ENCODE measurements at places on chromosomes 5 and 9.
A peak's percentile ranks its signal among the peaks of the same experiment; 100 is the strongest.

- DNase-seq, result no peak
These were observed 835.6 kb upstream of the GRAMD2B start for GRCh38 chr5:125587631-125588030.

DNA sequence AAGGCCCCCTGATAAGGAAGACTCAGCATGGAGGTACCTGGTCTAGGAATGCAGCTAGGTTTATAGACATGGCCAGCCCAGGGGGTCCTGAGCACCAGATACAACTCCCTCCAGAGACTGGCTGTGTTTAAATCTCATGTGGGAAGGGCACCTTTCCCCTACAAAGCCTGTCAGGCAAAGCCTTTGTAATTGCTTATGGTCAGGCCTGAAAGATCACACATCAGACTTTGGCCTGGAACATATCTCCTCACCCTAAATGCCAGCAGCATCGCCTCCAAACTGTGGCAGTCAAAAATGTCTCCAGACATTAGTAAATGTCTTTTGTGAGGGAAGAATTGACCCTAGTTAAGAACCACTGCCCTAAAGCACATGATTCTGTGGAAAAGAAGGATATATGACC, 51.6 kb upstream of the MACIR start:
- DNase-seq, result no peak

DNA sequence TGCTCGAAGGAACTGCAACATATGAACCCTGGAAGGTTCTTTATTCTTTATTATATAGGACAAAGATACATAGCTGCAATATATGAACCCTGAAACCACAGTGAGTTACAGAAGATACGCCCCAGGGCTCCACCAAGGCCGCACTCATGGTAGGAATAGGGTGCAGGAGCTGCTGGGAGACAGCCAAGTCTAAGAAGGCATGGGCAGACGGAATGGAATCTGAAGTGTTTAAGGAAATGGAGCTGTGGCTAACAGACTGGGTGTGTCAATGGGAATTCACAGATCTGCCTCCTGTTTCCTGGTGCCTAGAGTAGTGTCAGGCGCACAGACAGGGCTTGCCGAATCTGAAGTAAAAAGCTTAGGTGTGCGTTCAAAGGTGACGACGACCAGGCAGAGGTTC, 286.4 kb downstream of the DENND1A start:
- DNase-seq, result no peak

DNA sequence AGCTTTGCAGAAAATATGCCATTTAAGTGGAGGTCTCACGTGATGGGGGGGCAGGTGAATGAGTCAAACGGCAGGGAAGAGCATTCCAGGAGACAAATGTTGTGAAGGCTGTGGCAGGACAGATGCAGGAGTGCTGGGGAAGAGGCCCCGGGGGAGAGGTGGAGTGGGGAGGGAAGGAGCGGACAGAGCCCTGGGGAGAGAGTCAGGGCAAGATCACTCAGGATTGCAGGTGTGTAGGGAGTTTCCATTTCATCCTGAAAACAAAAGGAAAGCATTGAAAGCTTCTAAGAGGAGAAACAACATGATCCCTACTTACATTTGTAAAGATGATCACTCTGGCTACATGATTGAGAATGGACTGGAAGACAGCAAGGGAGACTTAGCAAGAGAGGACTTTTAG, 323.3 kb downstream of the ASTN2 start:
- no peak for DNase-seq

GRCh38 chr9:136019041-136019680, 58.0 kb upstream of the UBAC1 start:
- no peak for DNase-seq

DNA sequence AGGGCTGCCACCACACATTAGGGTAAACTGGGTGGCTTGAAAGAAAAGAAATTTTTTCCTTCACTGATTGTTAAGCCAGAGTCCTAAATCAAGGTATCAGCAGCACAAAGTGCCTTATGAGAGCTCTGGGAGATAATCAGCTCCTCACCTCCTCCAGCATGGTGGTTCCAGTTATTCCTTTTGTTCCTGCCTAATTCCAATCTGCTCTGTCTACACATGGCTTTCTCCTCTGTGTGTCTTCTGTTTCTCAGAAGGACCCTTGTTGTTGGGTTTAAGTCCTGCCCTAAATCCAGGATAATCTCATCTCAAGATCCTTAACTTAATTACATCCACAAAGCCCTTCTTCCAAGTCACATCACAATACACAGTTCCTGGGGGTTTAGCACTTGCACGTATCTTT, 1352.0 kb upstream of the CDH9 start:
- DNase-seq, result no peak

GRCh38 chr5:102450313-102450990, 48.3 kb downstream of the SLCO6A1 start:
- no peak for DNase-seq

DNA sequence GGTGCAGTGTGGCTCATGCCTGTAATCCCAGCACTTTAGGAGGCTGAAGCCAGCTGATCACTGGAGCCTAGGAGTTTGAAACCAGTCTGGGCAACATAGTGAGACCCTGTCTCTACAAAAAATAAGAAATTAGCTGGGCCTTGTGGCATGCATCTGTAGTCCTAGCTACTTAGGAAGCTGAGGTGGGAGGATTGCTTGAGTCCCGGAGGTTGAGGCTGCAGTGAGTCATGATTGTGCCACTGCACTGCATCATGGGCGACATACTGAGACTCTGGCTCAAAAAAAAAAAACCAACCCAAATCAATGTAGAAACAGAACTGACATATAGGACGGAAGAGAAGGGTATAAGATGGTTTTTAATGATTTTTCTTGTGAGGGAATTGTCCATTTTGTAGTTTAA, 27.7 kb downstream of the G3BP1 start:
- no peak for DNase-seq

GRCh38 chr9:115883467-115884329, 269.9 kb upstream of the PAPPA start:
- no peak for DNase-seq

DNA sequence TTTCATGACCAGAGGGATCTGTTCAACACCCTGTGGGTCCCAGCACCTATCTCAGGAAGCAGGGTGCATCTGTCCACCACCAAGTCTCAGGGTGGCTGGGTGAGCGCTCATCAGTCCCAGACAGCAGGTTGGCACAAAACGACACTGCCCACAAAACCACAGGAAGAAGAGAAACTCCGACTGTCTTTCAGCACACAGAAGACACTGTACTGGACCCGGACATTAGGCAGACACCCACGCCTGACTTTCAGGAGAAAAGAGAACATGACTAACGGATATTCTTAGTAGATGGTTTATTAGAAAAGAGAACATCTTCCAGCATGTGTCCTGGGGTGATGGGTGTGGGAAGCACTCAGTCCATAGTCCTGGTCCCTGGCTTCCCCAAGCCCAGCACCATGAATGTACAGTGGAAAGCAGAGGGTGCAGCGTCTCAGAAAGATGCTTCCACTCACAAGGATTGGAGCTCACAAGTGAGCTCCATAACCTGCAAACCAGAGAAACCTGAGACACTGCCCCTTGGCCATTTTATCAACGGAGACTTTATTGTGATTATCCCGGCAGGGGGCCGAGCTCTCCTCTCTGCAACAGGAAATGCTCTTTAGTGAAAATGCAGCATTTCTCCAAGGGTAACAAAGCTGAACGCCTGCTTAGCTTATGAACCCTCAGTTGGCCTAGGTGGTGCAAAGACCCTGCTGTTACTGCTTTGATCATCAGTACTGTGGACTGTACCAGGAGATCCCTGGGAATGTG, 35.8 kb upstream of the LCP2 start:
- DNase-seq, result peak; percentile 57

DNA sequence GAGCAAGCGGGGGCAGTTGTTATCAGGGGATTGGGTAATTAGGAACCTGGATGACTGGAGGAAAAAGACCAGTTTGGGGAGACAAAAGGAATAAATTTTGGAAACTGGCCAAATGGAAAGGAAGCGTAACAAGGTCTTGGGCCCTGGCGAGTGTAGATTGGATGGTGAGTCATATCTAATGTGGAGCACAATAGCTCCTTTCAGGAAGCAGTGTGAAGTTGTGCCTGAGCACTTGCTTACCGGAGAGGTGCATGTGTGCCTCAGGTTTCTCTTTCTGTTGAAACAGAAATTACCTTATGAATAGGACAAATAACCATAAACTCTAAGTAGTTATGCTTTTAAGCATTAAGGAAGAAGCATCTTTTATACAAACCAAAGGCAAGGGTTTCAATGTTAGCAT, 176.4 kb downstream of the KIF4B start:
- DNase-seq, result no peak

- no peak for DNase-seq
These were observed 226.4 kb downstream of the GNA14 start for GRCh38 chr9:77421506-77422265.

DNA sequence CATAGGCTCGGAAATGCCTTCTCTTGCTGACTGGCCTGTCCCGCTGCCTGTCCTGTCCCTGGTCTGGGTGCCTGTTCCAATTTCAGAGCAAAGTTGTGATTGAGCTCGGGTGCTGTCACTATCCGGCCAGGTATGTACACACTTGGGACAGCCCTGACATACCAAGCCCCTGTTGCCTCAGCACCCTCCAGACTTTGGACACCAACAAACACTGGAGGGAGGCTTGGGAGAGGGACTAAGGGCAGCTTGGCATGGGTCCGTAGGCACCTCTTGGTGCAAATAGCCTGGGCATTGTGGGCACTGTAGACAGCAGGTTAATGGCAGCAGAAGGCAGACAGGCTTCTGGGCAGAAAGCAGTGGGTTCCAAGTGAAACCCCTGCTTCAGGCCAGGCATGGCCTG, 86.3 kb upstream of the SEMA6A start:
- DNase-seq, result no peak

- no peak for DNase-seq
These were observed 76.6 kb downstream of the SNX18 start for GRCh38 chr5:54594181-54594580.

DNA sequence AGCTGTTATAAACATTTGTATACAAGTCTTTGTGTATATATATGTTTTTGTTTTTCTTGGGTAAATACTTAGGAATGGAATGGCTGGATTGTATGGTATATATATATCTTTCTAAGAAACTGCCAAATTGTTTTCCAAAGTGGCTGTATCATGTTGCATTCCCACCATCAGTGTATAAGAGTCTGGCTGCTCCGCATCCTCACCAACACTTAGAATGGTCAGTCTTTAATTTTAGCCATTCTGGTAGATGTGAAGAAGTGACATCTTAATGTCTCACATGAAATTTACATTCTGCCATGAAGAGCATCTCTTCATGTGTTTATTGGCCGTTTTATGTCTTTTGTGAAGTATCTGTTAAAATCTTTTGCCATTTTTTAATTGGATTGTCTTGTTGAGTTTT, 31.9 kb downstream of the GALNT10 start:
- no peak for DNase-seq

DNA sequence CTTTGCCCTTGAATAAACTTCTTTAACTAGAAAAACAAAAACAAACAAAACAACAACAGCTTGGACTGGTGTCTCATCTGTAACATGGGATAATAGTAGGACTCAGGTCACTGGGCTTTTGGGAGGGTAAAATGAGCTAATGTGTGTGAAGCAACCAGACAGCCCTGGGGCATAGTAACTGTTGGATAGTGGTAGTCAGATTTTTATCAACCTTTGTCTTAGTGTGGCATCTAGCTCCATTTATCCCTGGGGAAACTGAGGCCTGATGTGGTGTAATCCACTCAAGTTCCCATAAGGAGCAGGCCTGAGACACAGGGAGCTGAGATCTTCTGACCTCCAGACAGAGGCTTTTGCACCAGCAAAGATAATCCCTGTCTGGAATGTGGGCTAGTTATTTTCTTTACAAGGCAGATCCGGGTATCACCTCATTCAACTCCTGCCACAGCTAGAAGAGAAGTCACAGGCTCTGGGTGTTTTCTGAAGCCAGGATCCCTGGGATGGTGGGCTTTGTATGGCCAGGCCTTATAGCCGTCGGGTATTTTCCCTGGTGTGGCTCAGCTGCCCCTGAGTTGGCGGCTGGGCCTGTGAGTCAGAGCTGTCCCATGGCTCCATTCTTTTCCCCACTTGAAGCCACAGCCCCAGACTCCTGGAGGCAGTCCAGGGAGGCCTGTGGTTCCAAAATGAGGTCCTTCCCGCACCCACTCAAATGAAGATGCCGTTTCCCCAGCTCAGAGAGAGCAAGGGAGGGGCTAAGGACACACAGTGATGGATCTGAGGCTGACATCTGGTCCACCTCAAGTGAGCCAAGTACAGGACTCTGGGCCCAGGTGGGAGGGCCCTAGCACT, 26.1 kb upstream of the CSF1R start:
- no peak for DNase-seq

DNA sequence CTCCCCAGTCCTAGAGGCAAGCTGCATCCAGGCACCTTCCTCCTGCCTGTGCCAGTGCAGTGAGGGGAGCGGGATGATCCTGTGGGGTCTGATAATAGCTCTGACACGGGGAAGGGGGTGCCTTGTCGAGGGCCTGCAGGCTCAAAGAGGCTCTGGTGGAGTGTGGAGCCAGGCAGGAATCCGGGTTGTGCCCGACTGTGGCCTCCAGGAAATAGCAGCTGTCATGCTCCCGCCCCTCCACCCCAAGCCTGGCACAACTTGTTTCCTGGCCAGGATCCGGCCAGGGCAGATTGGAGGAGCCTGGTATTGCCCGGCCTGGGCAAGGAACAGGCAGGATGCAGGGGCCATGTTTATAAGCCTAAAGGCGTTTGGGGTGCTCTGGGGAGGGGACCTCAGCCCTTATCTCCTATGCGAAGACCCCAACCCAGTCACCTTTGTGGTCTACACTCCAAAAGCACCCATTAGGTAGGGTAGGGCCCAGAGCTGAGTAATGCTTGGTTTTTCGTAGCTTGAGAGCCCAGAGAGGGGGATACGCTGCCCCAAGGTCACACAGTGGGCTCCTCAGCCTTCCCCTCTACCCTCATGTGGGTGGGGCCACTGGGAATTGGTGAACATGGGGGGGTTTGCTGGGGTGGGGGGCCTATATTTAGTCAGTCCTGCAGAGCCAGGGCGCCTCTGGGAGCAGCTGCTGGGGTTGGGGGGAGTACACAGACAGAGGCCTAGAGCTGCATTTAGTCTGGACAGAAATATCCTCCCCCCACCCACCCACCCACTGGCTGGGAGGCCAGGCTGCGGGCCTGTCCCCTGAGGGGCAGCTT, 12.2 kb downstream of the CXXC5 start:
- DNase-seq, result no peak

- DNase-seq, result no peak
These were observed 687 bp downstream of the LYSMD3 start for GRCh38 chr5:90528601-90529193.

GRCh38 chr5:143186623-143187022, 216.9 kb downstream of the NR3C1 start:
- DNase-seq, result no peak

DNA sequence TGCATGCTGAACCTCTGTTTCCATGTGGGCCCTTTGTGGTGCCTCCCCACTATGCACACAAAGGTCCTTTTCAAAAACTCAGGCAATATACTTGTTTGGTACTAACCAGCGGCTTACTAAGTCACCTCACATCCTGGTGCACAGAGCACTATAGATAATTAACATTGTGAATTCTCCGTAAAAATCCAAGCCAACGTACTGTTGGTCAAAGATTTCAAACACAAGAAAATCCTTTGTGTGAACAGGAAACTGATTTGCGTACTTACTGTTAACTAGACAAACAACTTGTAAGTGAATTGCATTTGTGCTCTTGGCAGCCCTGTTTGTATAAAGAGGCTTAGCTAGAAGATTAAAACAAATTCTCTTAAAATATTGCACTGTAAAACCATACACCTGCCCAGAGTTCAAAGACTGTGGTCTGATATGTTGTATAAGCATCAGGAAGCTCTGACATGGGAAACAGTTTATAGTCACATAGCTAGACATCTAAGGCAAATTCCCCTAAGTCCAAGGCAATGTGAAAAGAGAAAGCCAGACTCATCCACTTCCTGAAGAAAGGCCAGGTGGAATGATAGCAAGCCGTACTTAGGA, 125.0 kb upstream of the SLC12A2 start:
- no peak for DNase-seq

- no peak for DNase-seq
These were observed 17.8 kb upstream of the C9orf72 start for GRCh38 chr9:27591093-27591492.
